ENCODE measurements at places on chromosomes 4 and X.

GRCh38 chr4:8501781-8502180, 61.2 kb downstream of the TRMT44 start:
- no peak for DNase-seq

- no peak for DNase-seq
Measured at GRCh38 chrX:46913667-46914066, 1.4 kb downstream of the JADE3 start.

DNA sequence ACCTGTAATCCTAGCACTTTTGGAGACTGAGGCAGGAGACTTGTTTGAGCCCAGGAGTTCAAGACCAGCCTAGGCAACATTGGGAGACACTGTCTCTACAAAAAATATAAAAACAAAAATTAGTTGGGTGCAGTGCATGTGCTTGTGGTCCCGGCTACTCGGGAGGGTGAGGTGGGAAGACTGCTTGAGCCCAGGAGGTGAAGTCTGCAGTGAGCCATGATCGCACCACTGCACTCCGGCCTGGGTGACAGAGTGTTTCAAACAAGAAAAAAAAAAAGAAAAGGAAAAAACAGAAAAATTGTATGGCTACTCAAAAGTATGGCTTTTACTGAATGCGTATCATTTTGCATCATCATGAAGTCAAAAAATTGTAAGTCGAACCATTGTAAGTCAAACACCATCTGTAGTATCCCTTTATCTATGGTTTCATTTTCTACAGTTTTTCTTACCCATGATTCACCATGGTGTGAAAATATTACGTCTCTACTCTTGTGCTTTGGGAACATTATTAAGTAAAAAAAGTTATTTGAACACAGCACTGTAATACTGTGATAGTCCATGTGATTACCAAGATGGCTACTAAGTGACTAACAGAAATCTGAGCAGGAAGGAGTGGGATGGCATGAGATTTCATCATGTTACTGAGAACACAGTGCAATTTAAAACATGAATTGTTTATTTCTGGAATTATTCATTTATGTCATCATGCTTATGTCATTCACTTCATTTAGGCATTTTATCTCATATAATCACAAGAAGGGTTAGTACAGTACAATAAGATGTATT, 26.5 kb upstream of the MANBA start:
- no peak for DNase-seq

GRCh38 chr4:17558941-17559708, 17.9 kb upstream of the LAP3 start:
- no peak for DNase-seq

DNA sequence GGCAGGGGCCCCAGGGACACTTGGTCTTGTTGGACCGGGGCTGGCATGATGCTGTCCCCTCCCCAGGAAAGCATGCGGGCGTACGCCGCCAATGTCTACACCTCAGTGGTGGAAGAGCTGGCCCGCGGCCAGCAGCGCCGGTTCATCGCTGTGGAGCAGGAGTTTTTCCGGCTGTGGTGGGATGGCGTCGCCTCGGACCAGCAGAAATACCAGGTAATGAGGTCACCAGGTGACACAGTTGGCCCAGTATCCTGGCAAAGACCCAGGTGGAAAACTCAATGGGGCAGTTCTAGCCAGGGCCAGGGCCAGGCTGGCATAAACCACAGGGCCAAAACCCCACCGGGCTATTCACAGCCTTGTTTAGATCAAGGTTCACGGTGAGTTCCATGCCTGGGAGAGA, 1.5 kb downstream of the MAN2B2 start:
- no peak for DNase-seq

- DNase-seq = no peak
Measured at GRCh38 chr4:97367878-97368277, 775.4 kb downstream of the STPG2 start.

- no peak for DNase-seq
Measured at GRCh38 chrX:97633798-97634197, 750.1 kb downstream of the RPA4 start.

DNA sequence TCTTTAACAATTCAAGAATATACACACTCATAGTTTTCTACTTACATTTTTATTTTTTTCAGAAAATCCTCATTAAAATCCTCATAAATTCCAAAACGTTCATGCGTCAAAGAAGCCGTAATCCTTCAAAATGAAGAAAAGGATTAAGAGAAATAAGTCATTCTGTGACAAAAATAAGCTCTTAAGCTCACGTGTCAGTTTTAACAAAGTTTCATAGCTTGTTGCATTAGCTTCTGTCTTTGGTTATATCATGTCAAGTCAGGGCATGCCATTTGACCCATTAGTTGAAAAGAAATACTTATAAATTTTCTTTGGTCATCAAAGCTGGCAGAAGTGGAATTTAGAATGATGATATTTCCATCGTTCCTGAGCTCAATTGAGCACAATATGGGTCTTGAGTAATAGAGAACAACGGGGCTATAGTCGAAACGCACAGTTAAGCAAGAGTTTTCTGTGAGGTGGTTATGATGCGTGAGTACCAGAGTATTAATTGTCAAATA, 185.2 kb upstream of the CTSO start:
- no peak for DNase-seq

DNA sequence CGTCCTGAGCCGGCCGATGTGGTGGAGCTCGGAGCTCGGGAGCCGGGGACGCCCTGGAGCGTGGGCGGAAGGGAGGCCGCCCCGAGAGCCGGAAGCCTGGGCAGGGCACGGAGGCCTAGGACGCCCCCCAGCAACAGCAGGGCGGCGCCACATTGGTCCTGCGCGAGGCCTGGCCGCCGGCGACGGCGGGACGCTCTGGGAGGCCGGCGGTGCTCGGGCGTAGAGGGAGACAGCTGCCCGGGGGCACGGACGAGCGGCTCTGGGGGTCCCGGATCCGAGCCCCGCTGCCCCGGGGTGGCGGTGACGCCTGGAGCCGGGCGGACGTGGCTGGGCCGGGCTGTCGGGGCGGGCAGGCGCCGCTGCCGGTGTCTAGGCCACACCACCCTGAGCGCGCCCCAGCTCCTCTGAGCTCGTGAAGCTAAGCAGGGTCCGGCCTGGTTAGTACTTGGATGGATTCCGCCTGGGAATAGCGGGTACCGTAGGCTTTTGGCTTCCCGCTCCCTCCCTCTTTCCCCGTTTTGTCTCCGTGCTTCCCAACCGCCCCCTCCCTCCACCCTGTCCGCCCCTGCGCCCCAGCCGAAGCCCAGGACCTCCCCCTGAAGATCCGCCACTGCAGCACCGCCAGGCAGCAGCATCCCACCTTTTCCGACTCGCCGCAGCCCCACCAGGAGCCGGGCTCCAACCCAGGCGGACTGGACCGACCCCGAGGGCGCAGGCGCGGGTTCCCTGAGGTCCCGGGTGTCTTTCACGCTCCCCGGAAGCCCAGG, 12.1 kb downstream of the FRG2 start:
- no peak for DNase-seq

GRCh38 chr4:118774321-118774720, 61.6 kb downstream of the SEC24D start:
- DNase-seq = no peak
